GM03348 (cell line): ENCODE measurements at places on chromosomes 7 and 10.

DNA sequence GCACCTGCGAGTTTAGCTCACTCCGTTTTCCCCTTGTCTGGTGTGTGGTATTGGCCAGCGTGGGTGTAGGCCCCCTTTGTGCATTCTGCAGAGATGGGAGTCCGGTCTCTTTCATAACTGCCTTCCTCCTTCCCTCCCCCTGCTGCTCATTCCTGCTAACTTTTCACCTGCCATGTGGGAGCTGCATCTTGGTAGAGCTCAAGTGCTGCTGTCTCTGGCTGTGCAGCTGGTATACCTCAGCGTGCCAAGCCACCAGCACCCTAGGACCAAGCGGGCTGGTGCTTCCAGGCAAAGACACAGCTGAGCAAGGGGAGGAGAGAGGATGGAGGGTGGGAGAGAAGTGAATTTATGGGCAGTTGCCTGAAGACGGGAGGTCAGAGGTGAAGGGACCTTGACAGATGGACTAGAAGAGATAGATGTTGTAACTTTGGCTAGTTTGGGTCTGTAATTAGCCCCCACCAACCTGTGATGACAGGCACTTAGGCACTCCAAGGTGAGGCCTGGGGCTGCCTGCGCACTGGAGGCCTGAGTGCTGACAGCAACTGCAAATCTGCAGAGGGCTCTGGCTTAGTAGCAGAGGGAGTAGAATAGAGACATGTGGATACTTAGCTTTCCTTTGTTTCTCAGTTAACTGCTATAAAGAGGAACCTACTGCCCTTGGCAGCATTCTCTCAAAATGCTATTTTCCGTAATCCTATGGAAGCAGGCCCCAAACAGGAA, 148.8 kb upstream of the AGK start:
- no peak for DNase-seq

GRCh38 chr10:34116220-34116641, 698.9 kb downstream of the PARD3 start:
- no peak for DNase-seq

DNA sequence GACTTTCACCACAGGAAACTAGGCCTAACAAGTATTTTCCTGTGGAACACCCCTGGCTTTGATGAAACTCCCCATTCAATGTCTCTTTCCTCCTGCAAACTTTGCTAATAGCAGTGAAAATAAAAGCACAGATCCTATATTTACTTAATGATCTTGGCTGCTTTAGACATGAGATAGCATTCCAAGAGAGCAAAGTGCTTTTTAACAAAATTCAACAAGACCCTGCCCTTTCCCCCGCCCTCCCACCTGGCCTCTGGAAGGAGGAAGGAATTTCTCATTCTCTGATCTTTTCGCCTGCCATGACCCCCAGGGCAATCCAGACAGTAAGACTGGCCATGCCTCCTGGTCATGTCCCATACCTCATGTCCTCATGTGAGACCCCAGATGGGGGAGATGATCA, 185.7 kb downstream of the KCNMA1 start:
- no peak for DNase-seq

DNA sequence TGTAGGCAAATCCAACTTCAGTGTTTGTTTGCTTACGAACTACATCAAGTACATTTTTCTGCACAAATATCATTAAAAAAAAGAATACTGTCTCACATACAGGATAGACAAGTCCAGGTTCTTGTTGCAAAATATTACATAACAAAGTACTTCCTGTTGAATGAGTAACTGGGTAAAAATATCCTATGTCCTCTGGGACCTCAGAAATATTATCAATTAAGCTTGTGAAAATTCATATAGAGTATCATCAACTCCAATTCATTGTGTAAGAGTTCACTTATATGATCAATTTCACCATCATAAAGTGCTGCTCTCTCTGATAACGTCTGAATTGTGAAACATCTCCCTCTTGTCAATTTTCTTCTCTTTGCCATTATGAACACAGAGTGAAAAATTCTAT, 22.6 kb downstream of the HERC4 start:
- peak; percentile 21 for DNase-seq

GRCh38 chr7:32293833-32294232, 196.3 kb downstream of the LSM5 start:
- no peak for DNase-seq

- no peak for DNase-seq
Observed at GRCh38 chr10:37588299-37588698, 269.1 kb downstream of the ZNF248 start.

DNA sequence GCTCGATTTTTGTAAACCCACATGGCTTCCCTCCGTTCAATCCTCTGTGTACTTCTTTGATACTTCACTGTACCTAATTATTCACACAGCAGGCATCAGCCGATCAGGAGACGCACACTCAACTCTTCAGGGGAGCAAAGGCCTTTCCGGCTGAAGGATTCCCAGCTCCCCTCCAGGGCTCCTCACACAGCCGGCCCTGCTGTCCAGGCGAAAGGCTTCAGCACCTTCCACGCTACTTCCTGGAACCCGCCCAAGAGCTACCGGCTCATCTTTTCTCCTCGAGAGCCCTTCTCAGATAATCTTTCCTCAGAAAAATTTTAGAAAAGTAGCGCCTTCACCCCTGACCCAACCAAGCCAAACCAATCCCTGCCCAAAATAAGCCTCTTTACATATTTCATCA, 270.4 kb downstream of the ZMYND11 start:
- DNase-seq: no peak

DNA sequence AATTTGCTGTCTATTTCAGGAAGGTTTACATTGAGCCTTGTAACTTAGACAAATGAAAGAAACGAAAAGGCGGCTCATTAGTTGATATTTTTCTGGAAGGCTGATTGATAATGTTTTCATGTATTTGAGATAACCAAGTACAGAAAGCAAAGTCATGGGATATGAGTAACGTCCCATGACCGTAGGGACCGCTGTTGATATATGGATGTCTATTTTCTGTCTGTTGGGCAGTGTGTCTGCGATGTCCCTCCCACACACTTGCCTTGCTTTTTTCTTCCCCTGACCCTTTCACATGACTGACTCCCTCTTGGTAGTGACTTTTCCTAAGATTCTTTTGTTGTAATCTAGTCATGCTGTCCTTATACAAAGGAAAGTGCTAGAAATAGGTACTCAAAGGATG, 57.0 kb upstream of the GPR158 start:
- no peak for DNase-seq

DNA sequence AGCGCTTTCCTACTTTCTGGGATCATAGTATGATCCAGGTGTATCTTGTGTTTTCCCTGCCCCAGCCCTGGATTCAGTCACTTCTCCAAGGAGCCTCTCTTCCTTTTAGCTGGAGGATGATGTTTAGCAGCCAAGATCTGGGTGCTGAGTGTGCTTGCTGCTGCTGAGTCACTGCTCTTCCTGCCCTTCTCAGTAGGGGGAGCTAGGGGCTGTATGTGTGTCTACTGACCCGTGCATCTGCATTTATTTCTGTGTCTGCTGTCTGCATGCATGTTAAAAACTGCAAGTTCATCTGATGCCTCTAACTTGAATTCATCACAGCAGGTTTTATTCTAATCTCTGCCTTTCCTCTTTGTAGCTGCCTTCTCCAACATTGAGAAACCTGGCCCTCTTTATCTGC, 31.6 kb downstream of the MGMT start:
- no peak for DNase-seq

DNA sequence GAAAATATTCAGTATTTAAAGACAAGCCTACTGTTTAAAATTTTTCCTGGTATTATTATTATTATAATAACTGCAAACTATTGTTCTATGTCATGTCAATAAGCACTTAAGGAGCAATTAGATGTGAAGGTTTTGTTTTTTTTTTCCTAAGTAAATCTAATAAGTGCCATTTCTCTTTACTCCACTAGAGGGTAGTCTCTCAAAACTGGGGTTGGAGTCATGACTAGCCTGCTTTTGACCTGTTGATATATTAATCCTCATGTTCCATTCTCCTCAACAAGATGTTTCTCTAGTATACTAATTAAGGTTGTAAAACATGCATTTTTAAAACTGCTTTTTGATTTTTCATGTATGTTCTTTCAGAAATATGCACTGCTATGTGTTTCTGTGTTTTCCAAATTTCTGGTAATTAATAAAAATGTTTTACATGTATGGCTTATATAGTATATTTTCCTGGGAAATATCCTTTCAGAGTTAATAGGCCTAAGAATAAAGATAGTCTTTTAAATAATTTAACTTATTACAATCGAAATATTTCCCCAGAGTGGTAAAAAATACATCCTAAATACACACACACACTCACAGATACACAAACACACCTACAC, 1.0 kb upstream of the LRRN3 start:
- peak; percentile 45 for DNase-seq

- no peak for DNase-seq
Observed at GRCh38 chr10:46301721-46302479, 15.1 kb downstream of the ANTXRL start.

- no peak for DNase-seq
Observed at GRCh38 chr10:7609556-7609955, 57.2 kb downstream of the ITIH5 start.

- peak; percentile 13 for DNase-seq
Observed at GRCh38 chr10:46018453-46019176, 11.8 kb downstream of the NCOA4 start.

GRCh38 chr10:130497056-130498010, 361.1 kb downstream of the GLRX3 start:
- no peak for DNase-seq

DNA sequence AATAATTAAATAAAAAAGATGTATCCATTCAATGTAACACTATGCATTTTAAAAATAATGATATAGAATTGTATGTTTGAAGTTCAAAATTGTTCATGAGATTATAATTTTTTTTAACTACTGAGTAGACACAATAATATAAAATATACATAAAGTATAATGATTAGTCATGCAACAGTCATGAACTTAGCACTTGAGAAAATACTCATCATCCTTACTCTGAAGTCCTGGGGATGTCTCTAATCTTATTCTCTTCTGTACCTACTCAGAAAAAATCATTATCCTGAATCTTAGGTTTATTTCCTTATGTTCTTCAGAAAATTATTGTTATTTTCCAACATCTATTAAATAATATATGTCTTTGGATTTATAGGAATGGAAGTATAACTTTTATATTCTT, 26.4 kb upstream of the IKZF1 start:
- DNase-seq: no peak

GRCh38 chr7:21149809-21150208, 278.1 kb upstream of the SP4 start:
- DNase-seq: no peak

- no peak for DNase-seq
Observed at GRCh38 chr7:2539031-2539911, 16.1 kb downstream of the BRAT1 start.

GRCh38 chr10:70561070-70561469, 41.5 kb downstream of the PRF1 start:
- DNase-seq: peak; percentile 59

- no peak for DNase-seq
Observed at GRCh38 chr10:52583336-52583735, 189.2 kb downstream of the MBL2 start.

GRCh38 chr10:49634069-49634660, 20.3 kb downstream of the CHAT start:
- DNase-seq: no peak

DNA sequence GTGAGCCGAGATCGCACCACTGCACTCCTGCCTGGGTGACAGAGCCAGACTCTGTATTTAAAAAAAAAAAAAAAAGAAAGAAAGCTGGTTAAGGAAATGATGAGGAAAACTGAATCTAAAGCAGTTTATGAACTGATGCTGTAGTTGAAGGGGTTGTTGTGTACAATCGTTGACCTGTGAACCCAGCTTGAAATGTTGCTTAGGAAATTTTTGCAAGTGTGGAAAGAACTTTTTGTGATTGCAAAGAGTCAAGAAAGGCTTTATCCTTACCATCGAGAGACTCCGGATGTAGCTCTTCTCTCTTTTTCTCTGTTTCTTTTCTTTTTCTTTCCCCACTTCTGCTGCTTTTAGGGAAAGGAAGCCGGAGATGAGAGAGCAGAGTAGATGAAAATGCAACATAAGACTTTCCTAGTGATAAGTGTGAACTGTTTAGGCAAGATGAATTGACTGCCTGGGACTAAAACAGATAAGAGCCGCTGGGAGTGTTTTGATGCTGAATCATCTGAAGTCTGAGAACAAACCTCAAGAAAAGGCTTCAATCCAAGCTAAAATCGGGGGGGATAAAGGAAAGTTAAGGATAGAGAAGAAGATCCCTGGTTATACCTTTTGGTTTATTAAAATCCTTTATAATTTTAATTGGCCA, 69.0 kb downstream of the TAF3 start:
- peak; percentile 11 for DNase-seq

DNA sequence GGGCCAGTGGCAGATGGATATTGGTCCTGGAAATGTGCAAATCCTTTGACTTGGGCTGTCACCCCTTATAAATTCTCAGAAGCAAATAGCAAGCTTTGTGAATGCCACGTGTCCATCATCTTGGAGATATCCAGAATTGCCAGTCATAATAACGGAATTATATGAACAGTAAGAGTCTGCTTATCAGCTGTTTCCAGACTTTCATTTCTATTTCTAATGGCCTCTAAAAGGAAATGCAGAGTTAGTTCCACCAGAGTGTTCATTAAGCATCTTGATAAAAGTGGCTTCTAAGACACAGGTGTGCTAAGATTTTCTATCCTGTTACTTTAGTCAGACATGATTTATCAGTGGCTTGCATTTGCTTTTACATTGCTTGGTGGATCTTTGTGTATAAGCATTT, 87.4 kb downstream of the RAMP3 start:
- DNase-seq: no peak

- no peak for DNase-seq
Observed at GRCh38 chr10:3399756-3400155, 227.2 kb upstream of the PITRM1 start.

GRCh38 chr10:14645239-14645960, 129.3 kb downstream of the FAM107B start:
- no peak for DNase-seq

DNA sequence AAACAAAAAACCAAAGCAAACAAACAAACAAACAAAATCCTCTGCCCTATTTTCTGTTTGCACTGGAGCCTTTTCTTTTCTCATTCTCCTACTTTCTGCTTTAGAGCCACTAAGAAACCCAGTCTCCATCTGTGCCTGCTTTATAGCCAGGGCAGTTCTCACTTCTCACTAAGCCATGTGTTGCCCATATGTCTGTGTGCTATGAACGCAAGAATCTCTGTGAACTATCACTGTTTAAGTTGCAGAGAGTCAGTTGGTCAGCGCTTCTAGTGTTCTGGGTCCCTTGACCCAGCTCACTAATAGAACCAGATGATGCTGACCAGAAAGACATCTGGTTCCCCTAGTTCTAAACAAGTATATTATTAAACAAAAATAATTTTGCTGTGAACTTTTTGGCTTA, 81.4 kb downstream of the FAM185A start:
- peak; percentile 22 for DNase-seq

GRCh38 chr7:126302639-126303038, 950.1 kb downstream of the GRM8 start:
- no peak for DNase-seq

- no peak for DNase-seq
Observed at GRCh38 chr7:46368871-46369270, 447.8 kb upstream of the IGFBP3 start.

DNA sequence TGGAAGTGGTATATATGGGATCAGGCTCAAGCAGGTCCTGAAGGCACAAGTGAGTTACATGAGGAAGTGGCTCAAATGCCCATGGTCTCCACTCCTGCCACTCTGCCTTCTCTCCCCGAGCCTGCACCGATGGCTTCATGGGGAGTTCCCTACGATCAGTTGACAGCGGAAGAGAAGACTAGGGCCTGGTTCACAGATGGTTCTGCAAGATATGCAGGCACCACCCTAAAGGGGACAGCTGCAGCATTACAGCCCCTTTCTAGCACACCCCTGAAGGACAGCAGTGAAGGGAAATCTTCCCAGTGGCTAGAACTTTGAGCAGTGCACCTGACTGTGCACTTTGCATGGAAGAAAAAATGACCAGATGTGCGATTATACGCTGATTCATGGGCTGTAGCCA, 95.3 kb downstream of the HOXA1 start:
- no peak for DNase-seq
